ENCODE measurements at places on chromosomes 2 and 18.

- peak; percentile 66 for DNase-seq
These were observed 1.3 kb downstream of the BCL2 start for GRCh38 chr18:63317982-63318888.

- no peak for DNase-seq
These were observed 164.2 kb downstream of the INHBB start for GRCh38 chr2:120509991-120510735.

- no peak for DNase-seq
These were observed 192.2 kb downstream of the ZNF385B start for GRCh38 chr2:179669196-179669595.

GRCh38 chr2:231923010-231923344, 3.2 kb downstream of the NPPC start:
- no peak for DNase-seq

- DNase-seq = no peak
These were observed 251.4 kb downstream of the GLI2 start for GRCh38 chr2:120986898-120987650.

DNA sequence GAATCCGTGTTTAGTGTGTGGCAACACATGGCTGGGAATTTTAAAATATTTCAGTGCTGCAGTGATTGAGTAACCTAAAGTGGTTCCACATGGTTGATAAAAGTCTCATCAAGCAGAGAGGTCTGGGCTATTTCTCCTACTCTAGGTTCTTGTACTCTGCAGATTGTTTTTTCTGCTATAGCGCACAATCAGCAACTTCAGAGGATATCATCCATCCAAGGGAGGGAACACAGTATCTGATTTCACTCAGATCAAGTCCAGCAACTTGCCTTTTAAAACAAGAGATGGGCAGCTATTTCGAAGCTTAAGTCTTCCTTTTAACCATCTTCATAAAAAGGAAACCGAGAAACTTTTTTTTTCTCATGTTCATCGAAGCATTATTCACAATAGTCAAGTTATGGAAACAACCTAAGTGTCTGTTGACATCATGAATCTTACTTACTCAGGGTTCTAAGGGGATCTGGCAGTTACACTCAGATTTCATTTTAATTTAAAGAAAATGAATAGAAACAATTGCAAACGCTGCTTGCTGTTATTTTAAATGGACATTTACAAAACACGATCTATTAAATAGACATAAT, 172.7 kb upstream of the TRIB2 start:
- no peak for DNase-seq

DNA sequence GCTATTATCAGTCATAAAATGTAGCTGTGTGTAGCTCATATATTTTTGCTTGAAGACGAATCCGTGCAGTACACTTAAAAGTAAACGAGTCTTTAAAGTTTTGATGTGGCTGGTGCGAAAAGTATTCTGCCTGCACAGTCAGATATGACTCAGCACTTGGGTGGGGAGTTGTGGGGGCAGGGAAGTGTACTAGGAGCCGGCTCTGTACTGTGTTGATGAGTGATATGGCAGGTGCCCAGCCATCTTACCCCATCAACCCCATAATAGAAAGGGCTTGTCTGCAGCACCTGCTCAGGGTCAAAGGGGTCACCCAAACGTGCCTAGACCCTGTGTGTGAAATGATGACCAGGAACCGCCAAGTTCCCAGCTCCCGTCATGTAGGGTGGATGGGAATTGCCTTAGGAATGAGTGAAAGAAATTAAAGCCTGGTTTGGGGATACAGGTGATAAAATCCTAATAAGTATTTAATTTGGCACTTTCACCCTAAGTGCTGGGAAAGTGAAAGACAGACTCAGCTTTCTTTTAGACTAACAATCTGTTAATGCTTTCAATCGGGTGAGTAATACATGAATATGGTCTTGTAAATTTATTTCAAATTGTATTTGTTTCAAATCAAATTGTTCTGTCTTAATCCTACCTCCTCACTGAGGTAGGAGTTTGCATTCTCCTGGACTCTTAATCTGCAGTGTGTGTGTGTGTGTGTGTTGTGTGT, 48.0 kb downstream of the BCL2L11 start:
- DNase-seq = no peak

GRCh38 chr2:126908721-126909177, 10.1 kb downstream of the TEX51 start:
- no peak for DNase-seq

- DNase-seq = no peak
These were observed 13.0 kb upstream of the PROC start for GRCh38 chr2:127405255-127405610.

GRCh38 chr2:237134321-237135230, 48.9 kb downstream of the COPS8 start:
- DNase-seq = no peak

DNA sequence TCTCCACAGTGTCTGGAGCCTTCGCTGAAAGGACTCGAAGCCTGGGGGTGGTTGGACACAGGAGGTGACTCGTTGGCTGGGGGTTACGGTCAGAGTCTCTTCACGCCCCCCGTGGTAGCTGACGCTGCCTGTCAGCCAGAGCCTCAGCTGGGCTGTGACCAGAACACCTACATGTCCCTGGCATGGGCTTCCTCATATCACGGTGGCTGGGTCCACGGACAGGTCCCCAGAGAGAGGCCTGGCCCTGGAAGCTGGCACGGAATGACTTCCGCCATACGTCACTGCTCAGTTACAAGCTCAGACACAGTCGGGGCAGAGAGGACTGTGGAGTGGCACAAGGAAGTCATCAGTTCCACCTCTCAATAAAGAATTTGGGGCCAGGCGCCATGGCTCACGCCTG, 28.5 kb downstream of the ITGB1BP1 start:
- no peak for DNase-seq

DNA sequence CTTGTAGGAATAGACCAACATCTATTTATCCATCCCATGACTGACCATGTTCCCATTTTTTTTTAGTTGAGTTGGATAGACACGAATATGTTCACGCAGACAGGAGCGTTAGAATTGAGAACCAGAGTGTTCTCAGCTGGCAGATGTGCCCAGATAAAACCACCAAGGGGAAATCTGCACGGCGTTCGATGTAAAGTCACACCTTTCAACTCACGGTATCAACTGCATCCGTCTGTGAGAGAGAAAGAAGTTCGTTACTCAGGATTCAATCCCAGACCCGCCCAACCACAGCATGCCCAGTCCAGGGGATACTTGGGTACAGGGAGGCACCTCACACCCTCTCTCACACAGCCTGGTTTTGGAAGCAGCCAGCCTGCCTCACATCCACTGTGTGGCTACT, 26.1 kb downstream of the MAL start:
- DNase-seq = no peak

DNA sequence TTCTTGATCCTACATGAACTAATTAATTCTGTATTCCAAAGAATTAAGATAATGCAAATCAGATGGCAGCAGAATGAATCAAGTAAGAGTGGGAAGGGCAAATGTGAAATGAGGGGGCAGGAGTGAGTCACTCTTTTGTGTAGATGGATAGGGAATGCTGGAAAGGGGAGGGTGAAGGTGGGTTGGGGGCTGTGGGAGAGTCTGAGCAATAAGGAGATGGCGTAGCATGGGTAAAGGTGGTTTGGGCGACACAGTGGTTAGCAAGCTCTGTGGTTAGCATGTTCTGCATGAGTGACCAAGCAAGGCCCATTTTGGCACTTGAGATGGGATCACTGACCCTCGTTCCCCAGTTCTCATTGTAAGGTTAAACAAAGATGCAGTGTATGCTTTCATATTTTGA, 20.4 kb downstream of the GPD2 start:
- no peak for DNase-seq

DNA sequence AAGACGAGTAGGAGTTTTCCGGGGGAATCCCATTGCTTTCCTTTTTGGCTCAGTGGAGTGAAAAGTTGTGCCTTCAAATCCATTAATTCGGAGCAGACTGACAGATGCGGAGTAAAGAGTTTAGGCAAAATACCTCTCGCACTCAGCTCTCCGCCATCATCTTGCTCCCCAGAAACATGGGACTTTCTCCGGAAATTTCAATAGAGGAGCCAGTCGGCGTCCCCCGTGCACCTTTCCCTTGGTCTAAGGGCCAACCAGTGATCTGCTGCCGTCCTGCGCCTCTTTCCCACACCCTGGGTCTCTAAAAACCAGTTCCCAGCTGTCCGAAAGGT, 318 bp downstream of the TYW5 start:
- DNase-seq = no peak

DNA sequence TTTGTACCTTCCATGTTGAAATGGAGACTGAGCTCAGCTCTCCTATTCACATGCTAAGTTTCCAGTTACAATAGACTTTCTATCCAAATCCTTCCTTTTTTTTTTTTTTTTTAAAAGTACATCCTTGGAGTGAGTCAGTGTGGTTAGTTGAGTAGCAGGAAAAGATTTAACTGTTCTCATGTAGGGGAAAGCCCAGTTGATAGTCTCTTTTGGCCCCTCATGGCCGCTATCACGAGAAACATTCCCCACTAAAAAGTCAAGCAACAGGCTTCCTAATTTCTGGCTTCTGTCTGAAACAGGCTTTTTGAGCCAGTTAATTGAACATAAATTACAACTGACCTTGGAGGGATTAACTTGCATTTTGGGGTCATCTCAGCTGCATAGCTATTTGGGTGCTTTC, 161.3 kb downstream of the MEIS1 start:
- DNase-seq = no peak

- DNase-seq = no peak
These were observed 58.0 kb downstream of the FHOD3 start for GRCh38 chr18:36355511-36355910.

- DNase-seq = no peak
These were observed 272.0 kb upstream of the RAB12 start for GRCh38 chr18:8337211-8337610.

GRCh38 chr2:10814142-10814541, 1.6 kb upstream of the PDIA6 start:
- no peak for DNase-seq

DNA sequence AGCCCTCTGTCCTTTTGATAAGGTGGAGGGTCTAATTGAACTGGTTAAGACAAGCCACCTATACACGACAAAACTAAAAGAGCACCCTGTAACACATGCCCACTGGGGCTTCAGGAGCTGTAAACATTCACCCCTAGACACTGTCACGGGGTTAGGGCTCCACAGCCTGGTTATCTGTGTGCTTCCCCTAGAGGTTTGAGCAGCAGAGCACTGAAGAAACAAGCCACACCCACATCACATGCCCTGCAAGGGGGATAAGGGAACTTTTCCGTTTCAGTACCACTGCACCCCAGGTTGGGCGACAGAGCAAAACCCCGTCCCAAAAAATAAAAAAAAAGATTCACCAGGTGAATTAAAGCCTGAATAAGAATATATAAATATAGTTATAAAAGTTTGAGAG, 913.7 kb upstream of the ACVR2A start:
- no peak for DNase-seq

DNA sequence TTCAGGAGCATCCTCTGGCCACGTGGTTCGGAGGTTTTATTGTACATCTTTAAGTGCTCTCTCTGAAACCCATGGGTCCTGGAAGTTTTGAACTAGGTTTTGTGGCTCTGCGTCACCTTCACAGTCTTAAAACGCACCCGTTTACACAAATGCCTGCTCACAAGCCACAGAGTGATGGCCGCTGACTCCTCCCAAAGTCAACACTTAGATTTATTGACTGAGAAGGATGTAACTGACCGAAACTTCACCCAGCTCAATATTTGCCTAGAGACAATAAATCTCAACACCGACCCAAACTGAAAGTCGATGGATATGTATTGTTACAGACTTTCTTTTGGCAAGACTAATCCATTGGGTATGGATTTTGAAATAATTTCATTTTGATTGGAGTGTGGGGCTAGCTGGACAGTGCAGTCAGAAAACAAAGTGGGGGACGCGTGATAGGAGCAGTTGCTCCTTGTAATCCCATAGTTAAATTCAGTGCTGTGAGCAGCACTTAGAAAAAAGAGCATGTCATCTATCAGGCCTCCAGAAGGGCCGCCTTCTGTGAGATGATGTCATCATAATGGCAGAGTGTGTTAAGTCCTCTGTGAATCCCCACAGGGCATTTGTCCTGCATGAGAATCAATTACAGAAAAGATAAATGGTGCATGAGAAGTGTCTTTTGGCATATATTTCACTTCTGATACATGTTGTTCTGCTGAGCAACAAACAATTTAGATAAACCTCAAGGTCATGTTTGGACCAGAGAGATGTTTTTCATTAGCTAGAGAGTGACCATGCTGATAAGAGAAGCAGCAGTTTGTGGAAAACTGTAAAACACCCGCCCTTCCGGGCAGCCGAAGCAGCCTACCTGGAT, 183.7 kb downstream of the INO80D start:
- DNase-seq = no peak

- no peak for DNase-seq
These were observed 397.3 kb downstream of the SOX11 start for GRCh38 chr2:6089474-6089873.

- no peak for DNase-seq
These were observed 118.5 kb upstream of the ALPP start for GRCh38 chr2:232260075-232260474.

DNA sequence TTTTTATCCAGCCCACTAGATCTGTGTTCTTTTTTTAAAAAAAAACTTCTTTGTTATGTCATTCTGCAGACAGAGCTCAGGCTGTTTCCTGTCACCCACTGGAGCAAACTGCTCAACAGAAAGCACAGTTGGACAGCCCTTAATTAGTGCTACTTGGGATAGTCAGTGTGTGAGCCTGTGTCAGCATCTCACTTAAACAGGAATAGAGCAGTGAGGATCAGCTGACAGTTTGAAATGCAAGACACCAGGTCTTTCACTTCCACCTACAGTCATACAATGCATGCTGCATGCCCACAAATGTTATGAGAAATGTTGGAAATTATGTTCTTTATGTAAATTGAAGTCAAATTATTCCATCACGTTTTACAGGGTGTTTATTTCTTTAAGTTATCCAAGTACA, 174.9 kb downstream of the NR4A2 start:
- DNase-seq = no peak

GRCh38 chr2:143716522-143716921, 587.3 kb downstream of the ARHGAP15 start:
- DNase-seq = no peak

GRCh38 chr2:191607096-191607495, 70.8 kb upstream of the NABP1 start:
- no peak for DNase-seq

DNA sequence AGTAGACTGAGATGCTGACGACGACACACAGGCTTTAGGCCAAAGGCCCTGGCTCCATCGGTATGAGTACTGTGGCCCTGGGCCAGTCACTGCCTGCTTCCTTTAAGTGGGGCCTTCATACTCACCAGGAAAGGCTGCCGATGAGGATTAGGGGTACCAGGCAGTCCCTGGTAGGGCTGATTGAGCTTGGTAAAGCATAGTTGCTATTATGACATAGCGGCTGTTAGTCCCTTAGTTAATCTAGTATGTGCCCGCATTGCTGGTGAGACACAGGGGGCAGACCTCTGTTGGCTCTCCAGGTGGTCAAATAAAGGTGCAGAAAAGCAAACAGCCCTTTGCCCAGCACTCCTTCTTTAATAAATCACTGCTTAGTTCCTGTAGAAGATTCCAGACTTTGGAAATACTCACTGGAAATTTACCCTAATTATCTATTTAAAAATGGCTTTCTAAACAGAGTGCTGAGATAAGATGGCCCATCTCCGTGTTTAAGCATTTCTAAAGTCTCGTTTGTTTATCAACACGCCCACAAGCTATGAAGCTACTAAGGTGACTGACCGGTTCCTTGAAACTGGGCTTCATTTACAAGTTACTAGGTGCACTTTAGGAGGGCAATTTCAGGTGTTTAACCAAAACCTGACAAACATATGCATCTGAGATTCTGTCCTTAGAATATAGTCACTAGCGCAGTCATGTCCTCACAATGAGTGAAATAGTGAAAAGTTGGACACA, 8.7 kb upstream of the BIN1 start:
- no peak for DNase-seq

GRCh38 chr2:120343433-120344105, 2.4 kb upstream of the INHBB start:
- DNase-seq = no peak

GRCh38 chr2:236047886-236048540, 120.2 kb downstream of the GBX2 start:
- DNase-seq = no peak

Data from activated CD8-positive, alpha-beta memory T cell treated with anti-CD3 and anti-CD28 coated beads for 1 hour (primary cell).